Natural killer cell treated with Interleukin-12 subunit alpha and Interleukin-12 subunit beta and Interleukin-15 and Interleukin-18, amount 100 ng/mL, for 72 hours (primary cell): ENCODE measurements at places on chromosomes 12 and 14. TPM values are rescaled to one million over a fixed set of nuclear protein-coding genes. Genes with fewer than 3 reads are reported as not detected.

- DNase-seq, result no peak
Measured at GRCh38 chr14:89171168-89171567, 245.9 kb downstream of the FOXN3 start.

DNA sequence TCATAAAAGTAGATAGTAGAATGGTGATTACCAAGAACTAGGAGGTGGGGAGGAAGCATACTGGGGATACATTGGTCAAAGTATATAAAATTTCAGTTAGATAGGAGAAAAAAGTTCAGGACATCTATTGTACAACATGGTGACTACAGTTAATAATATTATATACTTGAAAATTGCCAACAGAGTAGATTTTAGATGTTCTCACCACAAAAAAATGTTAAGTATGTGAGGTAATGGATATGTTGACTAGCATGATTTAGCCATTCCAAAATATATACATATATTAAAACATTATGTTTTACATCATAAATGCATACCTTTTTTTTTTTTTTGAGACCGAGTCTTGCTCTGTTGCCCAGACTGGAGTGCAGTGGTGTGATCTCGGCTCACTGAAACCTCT lies 31.0 kb downstream of the TMEM116 start:
- no peak for DNase-seq

GRCh38 chr14:61218157-61218556 lies 63.0 kb downstream of the TMEM30B start:
- no peak for DNase-seq

- DNase-seq, result no peak
Measured at GRCh38 chr12:85874031-85874461, at the start of gene NTS. NTS (plus strand) TSS chr12:85874295; CDS start chr12:85874404, 109 bp downstream.

- DNase-seq, result no peak
Measured at GRCh38 chr12:2057041-2057794, 4.4 kb downstream of the CACNA1C start.

- DNase-seq, result no peak
Measured at GRCh38 chr12:26255893-26256645, 60.7 kb downstream of the SSPN start.

GRCh38 chr12:3493043-3493858 lies 2.2 kb downstream of the PRMT8 start:
- DNase-seq, result no peak

DNA sequence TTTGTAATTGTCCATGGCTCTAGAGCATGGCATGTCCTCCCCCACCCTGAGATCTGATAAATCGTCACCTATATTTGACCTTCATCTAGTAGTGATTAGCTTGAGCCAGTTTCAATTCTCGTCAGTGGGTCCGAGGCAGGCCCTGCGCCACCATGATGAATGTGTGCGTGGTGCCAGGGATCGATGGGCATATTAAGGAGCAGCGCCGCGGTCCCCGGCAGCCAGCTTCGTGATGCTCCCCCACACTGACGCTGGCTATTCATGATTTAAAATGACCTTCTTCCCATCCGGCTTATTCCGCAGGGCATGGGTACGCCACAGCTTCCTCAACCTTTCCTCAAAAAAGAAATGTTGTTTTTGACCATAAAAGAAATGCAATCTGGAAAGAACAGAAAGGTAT lies 68.0 kb downstream of the SLC25A47 start:
- no peak for DNase-seq

Gene SDSL
- total RNA-seq, result 2.6 TPM

Gene ZNF605
- 7.5 TPM for total RNA-seq

Gene BCL2L14
- 0.61 TPM for total RNA-seq

Gene GPR84
- 91.5 TPM for total RNA-seq
